CD4-positive, alpha-beta T cell treated with Interleukin-10 for 1 hour (primary cell): ENCODE measurements at places on chromosomes 2 and 18.

- DNase-seq, result no peak
Measured at GRCh38 chr2:27522400-27522945, 25.8 kb downstream of the GCKR start.

DNA sequence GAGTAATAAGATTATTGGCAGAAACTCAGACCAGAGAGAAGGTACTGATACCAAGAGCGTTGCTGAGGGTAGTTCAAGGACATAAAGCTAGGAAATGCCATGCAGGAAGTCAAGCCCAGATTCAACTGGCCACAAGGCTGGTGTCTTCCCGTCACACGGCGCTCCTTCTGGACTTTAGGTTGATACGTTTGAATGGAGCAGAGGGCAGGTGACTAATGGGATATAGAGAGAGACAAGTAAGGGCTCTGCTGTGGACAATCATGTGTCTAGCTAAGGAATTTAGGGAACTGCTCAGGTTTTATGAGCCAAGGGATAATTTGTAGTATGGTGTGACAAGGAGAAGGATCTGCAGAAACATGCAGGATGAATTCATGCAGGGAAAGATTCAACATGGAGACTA lies 83.9 kb upstream of the MC2R start:
- no peak for DNase-seq

DNA sequence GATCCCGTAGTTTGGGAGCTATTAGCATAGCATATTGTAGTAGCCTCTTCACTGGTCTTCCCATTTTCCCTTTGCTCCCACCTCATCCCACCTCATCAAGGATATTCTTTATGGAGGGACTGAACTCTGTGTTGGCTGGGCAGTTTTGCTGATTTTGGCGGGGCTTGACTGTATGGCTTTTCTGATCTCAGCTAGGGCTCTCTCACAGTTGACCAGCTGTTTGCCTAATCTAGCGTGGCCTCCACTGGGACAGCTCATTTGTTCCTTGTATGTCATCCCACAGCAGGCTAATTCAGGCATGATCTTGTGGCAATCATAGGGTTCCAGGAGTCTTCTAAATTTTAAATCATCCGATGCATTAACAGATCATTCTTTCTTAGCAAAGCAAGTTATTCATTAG lies 30.2 kb upstream of the MTX2 start:
- no peak for DNase-seq

DNA sequence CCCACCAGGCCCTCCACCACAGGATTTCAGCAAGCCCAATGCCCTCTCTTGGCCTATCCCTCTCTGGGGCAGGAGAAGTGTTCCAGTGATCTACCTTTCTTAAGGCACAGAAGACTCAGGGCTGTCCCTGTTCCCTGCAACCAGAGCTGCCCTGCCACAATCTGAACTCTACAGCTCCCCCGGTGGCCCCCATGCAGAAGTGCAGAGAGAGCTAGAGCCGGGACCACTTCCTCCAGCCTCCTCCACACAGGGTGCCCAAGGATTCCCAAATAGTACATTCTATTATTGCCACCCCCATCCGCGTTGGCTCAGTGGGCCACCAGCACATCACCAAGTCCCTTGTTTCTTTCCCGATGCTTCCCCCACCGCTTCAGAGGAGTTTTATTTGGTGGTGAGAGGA lies 114.8 kb upstream of the PTPRM start:
- peak; percentile 1 for DNase-seq

DNA sequence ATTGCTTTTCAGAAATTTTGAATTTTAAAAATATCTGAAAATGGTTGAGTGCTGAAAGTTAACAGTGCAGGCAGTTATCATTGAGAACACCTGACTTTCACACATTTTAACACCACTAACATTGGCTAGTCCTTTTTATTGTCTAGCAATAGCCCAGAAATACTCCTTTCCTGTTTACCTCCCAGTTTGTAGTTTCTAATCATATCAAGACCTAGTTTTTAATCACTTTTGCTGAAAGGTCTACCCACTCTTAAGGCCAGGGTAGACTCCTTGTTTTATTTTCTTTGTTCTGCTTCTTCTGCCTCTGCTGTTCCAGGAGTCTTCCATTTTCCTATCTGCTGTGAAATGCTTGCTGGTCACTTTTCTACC lies 72.1 kb downstream of the UBE2E3 start:
- no peak for DNase-seq

- no peak for DNase-seq
Measured at GRCh38 chr18:52701219-52701935, 361.4 kb downstream of the DCC start.

DNA sequence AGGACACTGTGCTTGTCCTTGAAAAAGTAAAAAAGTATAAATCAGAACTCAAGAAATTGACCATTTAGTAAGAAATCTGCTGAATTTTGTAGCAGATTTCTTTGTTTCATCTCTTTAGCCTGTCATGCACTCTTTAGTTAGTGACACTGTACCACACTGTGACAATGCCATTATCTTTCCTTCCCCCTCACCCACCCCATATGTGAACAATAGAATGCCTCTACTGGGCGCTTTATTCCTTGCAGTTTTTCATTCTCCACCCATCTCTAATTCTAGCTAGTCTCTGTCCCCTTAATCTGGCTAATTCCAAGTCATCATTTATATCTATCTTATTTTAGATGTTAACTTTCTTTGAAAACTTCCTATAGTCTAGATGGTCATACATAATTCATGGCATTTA lies 241.0 kb downstream of the LRP1B start:
- DNase-seq, result no peak

DNA sequence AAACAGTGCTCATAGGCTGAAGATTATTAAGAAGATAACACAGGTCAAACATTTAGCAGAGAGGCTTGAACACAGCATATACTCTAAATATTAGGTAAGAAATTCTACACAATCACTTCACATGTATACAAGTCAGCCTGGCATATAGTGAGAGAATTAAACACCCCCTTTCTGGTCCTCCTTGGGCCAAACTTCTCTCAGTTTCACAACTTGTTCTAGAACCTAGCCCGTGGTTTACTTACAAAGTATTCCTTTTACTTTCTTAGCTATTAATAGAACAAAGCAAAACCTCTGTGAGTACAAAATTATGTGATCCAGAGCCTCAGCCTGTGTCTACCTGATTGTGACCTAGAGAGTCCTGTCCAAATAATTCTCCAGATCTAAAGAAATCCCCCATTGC lies 562.8 kb downstream of the TNS1 start:
- no peak for DNase-seq

- no peak for DNase-seq
Measured at GRCh38 chr18:7322817-7323485, 92.1 kb downstream of the LRRC30 start.

DNA sequence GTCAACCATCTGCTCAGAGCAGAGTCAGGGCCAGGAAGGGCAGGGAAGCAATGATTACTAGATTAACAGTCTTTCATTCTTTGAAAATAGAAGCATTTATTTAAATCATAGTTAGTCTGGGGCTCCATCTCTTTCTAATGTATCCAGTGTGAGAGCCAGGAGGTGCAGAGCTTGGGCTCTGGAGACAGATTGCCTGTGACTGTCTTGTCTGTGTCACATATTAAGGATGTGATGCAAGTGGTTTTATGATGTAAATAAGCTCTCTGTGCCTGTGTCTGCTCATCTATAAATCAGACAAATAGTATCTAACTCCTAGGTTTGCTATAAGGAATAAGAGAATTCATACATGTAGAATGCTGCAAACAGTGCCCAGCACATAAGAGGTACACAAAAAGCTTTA lies 104.9 kb upstream of the TANK start:
- DNase-seq, result no peak

GRCh38 chr2:201021914-201022313 lies 49.6 kb downstream of the HYCC2 start:
- DNase-seq, result no peak
